ENCODE measurements at places on chromosomes 1 and 21. TPM values are rescaled to one million over a fixed set of nuclear protein-coding genes. Genes with fewer than 3 reads are reported as not detected.

FMOD gene
- 0.21 TPM for total RNA-seq

ILDR2 gene
- total RNA-seq: not detected

EVA1C gene
- 44.3 TPM for total RNA-seq

ZSWIM5 gene
- 0.53 TPM for total RNA-seq

SHE gene
- 0.07 TPM for total RNA-seq

Data from A549 treated with ZK216348 at 1 μM for 4 hours (cell line).